Thoracic aorta (tissue), 2 donors: ENCODE measurements at places on chromosomes 1 and 21. TPM values are rescaled to one million over a fixed set of nuclear protein-coding genes. Genes with fewer than 3 reads are reported as not detected.

GRCh38 chr1:186957314-186957713 lies 128.6 kb downstream of the PLA2G4A start:
- no peak for DNase-seq

DNA sequence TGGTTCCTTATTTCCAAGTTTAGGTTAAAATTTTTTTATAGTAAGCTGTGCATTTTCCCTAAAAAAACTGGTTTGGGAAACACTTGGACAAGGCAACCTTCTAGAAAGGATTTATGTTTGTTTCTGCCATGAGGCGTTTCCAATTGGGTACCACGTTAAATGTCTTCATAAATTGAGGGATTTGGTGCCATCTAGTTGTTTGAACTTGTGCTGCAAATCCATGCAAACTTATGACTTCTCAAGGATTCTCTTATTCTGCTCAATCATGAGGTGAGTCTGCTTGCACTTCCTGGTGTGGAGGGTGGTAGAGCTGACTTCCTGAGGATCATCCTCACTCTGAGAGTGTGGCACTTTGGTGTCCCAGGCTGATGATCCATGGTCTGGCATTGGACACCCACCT lies 123.3 kb downstream of the PCNX2 start:
- no peak for DNase-seq

SLC30A10 gene
- not detected for total RNA-seq

- DNase-seq, result no peak
Measured at GRCh38 chr1:116024626-116025025, 48.3 kb downstream of the SLC22A15 start.

AVPR1B gene
- not detected for total RNA-seq

SPOCD1 gene
- 10.6 TPM for total RNA-seq

- no peak for DNase-seq
Measured at GRCh38 chr1:36486439-36487335, 4.0 kb upstream of the CSF3R start.
